ENCODE measurements at places on chromosomes 1 and 21. TPM values are rescaled to one million over a fixed set of nuclear protein-coding genes. Genes with fewer than 3 reads are reported as not detected.
A peak's percentile ranks its signal among the peaks of the same experiment; 100 is the strongest.

The ARHGAP30 gene
- 0.18 TPM for polyA plus RNA-seq

The ITPKB gene
- polyA plus RNA-seq: not detected

The UROD gene
- polyA plus RNA-seq: 1,156 TPM

The LCA5L gene
- 3.4 TPM for polyA plus RNA-seq

The EDARADD gene
- 21.5 TPM for polyA plus RNA-seq

The AUNIP gene
- 52.3 TPM for polyA plus RNA-seq

The KCNJ10 gene
- not detected for polyA plus RNA-seq

The GUCA2B gene
- not detected for polyA plus RNA-seq

The PER3 gene
- polyA plus RNA-seq: 16.5 TPM

The SYPL2 gene
- 0.31 TPM for polyA plus RNA-seq

The IFNAR1 gene
- polyA plus RNA-seq: 11.0 TPM

The OR6N1 gene
- not detected for polyA plus RNA-seq

The SPOCD1 gene
- polyA plus RNA-seq: 0.46 TPM

GRCh38 chr1:192628396-192629057 is 7.4 kb upstream of the RGS13 start:
- DNase-seq: no peak
- H3K36me3 ChIP-seq: no peaks in the 10 kb centered on the region
- no peak overlapping the region for H3K4me3 ChIP-seq
- no peak overlapping the region for H3K27ac ChIP-seq
- no peaks in the 10 kb centered on the region for H3K4me1 ChIP-seq

DNA sequence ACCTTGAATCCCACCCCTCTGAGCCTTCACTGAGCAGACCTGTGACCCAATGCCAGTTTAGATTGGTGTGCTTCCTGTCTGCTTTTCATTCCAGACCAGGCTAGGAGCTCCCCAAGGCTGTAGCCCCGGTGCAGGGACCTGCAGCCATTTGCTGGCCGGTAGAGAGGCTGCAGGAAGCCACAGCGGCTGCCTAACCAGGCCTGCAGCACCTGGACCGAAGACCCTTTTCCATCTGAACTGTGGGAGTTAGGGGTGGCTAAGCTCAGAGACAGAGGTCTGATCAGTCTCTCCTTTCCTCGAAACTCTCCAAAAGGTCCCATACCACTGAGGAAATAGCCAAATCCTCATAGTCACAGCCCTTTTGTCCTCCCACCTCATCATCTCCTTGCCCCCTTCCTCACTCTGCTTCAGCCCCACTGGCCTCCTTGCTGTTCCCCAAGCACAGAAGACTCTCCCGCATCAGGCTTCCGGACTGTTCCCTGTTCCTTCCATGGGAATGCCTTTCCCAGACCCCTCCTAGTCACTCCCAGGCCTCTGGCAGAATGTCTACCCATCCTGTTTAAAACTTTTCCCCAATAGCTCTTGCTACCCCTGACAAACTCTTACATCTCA is 674 bp upstream of the TTC4 start:
- peaks cover 8% of the 10 kb centered on the region for H3K4me1 ChIP-seq
- H3K36me3 ChIP-seq: peaks cover 34% of the 10 kb centered on the region
- H3K4me3 ChIP-seq: peak overlapping the region; percentile 88
- DNase-seq: no peak
- H3K27ac ChIP-seq: no peak overlapping the region

- DNase-seq: no peak
- H3K27ac ChIP-seq: no peak overlapping the region
- H3K4me3 ChIP-seq: no peak overlapping the region
- peaks cover 5% of the 10 kb centered on the region for H3K36me3 ChIP-seq
- no peaks in the 10 kb centered on the region for H3K4me1 ChIP-seq
These were observed 126.7 kb downstream of the EIF4G3 start for GRCh38 chr1:21050031-21050430.

DNA sequence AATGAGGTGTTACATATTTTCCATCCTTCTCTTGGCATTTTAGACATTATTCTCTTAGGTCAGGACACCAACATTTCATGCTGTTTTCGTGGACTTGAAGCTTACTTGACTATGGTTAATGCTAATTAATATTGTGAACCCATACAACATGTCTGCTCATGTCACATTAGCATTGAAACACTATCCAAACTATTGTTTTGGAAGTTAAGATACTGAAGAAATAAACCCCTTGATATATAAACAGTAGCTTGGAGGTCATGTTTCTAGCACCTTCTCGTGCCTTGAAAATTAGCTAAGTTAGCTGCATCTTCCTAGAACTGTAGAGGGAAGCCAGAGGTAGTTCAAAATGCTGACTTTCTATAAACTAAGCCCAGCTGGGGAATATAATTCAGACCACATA is 288.8 kb downstream of the LTN1 start:
- no peaks in the 10 kb centered on the region for H3K36me3 ChIP-seq
- DNase-seq: no peak
- H3K27ac ChIP-seq: no peak overlapping the region
- no peak overlapping the region for H3K4me3 ChIP-seq

DNA sequence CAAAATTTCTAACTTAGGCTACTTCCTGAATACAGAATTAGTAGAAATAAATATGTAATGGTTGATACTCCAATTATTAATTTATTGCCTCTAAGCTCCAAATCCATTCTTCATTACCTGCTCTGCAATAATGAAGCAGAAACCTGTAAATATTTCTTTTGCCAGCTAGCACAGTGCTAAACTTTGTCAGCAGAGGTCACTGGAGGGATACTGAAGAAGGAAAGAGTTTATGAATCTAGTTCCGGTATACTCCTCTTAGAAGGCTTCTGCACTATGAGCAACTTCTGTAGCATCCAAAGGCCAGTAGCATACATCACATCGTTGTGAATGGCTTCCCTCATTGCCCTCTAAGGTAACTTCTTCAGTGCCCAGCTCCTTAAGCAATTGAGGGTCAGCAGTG is 81.0 kb upstream of the LHX8 start:
- DNase-seq: no peak
- H3K27ac ChIP-seq: no peak overlapping the region

DNA sequence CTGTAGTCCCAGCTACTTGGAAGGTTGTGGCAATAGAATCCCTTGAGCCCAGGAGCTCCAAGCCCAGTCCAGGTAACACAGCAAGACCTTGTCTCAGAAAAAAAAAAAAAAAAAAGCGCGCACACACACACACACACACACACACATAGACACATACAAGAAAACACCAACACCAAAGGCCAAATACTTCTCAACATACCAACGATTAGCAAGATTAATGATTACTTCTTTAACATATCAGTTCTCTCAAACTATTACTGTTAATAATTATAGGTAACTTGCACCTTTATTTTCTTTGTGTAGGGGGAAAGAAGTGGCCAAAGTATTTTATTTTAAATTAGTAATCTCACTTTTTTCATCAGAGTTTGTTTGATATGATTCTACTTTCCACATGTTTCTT is 289.5 kb upstream of the ADGRL2 start:
- DNase-seq: no peak
- H3K4me3 ChIP-seq: no peak overlapping the region
- no peak overlapping the region for H3K27ac ChIP-seq
- no peaks in the 10 kb centered on the region for H3K36me3 ChIP-seq
- H3K4me1 ChIP-seq: no peaks in the 10 kb centered on the region
- H3K27me3 ChIP-seq: no peaks in the 10 kb centered on the region

- no peaks in the 10 kb centered on the region for H3K27me3 ChIP-seq
- no peak for DNase-seq
- H3K27ac ChIP-seq: no peak overlapping the region
- H3K4me1 ChIP-seq: no peaks in the 10 kb centered on the region
- no peaks in the 10 kb centered on the region for H3K36me3 ChIP-seq
- no peak overlapping the region for H3K4me3 ChIP-seq
These were observed 34.7 kb downstream of the RGS5 start for GRCh38 chr1:163168053-163168452.

DNA sequence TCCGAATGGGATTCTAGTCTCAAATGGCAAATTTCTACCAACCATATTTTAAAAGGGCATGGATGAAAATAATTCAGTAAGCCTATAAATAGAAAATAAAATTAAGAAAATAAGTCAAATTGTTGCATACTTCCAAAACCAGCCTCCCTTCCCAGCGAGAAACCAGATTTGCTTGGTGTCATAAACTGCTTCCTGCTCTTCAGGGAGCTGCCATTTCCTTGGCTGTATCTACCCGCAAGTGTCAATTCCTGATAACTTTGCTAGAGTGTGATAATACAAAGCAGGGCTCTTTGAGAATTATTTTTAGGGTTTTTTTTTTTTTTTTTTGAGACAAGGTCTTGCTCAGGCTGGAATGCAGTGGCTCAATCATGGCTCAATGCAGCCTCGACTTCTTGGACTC is 62.3 kb downstream of the S1PR1 start:
- H3K27me3 ChIP-seq: 0 out of 3 replicates have a peak, but pooled peaks cover 2% of the 10 kb centered on the region
- no peak overlapping the region for H3K27ac ChIP-seq
- no peaks in the 10 kb centered on the region for H3K4me1 ChIP-seq
- no peak for DNase-seq

- no peaks in the 10 kb centered on the region for H3K36me3 ChIP-seq
- no peaks in the 10 kb centered on the region for H3K4me1 ChIP-seq
- H3K27me3 ChIP-seq: peaks cover 50% of the 10 kb centered on the region
- H3K4me3 ChIP-seq: no peak overlapping the region
- no peak for DNase-seq
- no peak overlapping the region for H3K27ac ChIP-seq
These were observed 238.6 kb downstream of the TRABD2B start for GRCh38 chr1:47758341-47759250.

GRCh38 chr21:42071146-42071737 is at the start of gene UMODL1:
Gene UMODL1 (plus strand): TSS chr21:42071317. CDS start chr21:42071317, 0 bp downstream.
- DNase-seq: no peak
- peaks cover 65% of the 10 kb centered on the region for H3K27me3 ChIP-seq
- no peak within 1 kb of the TSS for H3K4me3 ChIP-seq
- no peaks in the 10 kb centered on the region for H3K36me3 ChIP-seq

DNA sequence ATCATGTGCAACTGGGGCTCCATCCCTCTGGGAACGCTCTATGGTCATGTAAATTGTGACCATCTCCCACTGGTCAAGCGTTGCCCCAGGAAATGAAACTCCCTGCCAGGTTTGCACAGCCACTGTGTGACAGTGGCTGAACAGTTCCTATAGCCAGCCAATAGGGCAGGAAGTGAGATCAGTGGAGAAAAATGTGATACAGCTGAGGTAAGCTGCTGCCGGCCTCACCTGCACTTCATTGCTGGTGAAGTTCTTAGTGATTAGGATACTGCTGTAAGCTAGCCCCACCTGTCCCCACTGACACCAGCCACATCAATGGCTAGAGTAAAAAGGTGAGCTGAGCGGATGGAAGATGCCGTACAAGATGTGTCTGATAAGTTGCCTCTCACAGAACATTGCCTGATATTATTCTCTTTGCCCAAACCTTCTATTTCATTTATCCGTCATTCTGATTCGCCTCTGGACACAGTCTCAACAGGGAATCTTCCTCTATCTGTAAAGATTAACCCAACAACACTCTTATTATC is 38.4 kb upstream of the CDC42BPA start:
- peak; percentile 40 for DNase-seq
- peaks cover 29% of the 10 kb centered on the region for H3K4me1 ChIP-seq
- peak overlapping the region; percentile 93 for H3K27ac ChIP-seq
- H3K4me3 ChIP-seq: peak overlapping the region; percentile 13
- no peaks in the 10 kb centered on the region for H3K36me3 ChIP-seq

- H3K36me3 ChIP-seq: no peaks in the 10 kb centered on the region
- no peaks in the 10 kb centered on the region for H3K4me1 ChIP-seq
- no peak overlapping the region for H3K27ac ChIP-seq
- H3K27me3 ChIP-seq: peaks cover 26% of the 10 kb centered on the region
These were observed 59.3 kb downstream of the RNF220 start for GRCh38 chr1:44464361-44464760.

DNA sequence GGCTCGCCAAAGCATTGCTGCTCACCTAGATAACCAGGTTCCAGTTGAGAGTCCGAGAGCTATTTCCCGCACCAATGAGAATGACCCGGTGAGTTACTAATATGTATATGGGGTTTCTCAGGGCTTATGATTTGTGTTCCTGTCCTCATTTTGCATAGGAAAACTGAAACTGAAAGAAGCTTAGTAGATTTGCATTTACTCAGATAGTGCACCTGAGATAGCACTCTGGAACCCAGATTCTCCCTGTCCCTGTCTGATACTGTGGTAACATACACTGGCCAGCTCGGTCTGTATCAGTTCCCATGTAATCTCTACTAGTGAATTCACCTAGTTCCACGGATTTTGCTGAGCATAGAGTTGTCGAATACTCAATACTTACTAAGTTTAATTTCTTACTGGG is 28.1 kb downstream of the DAP3 start:
- no peak overlapping the region for H3K27ac ChIP-seq
- DNase-seq: no peak
- no peak overlapping the region for H3K4me3 ChIP-seq
- peaks cover 84% of the 10 kb centered on the region for H3K36me3 ChIP-seq

DNA sequence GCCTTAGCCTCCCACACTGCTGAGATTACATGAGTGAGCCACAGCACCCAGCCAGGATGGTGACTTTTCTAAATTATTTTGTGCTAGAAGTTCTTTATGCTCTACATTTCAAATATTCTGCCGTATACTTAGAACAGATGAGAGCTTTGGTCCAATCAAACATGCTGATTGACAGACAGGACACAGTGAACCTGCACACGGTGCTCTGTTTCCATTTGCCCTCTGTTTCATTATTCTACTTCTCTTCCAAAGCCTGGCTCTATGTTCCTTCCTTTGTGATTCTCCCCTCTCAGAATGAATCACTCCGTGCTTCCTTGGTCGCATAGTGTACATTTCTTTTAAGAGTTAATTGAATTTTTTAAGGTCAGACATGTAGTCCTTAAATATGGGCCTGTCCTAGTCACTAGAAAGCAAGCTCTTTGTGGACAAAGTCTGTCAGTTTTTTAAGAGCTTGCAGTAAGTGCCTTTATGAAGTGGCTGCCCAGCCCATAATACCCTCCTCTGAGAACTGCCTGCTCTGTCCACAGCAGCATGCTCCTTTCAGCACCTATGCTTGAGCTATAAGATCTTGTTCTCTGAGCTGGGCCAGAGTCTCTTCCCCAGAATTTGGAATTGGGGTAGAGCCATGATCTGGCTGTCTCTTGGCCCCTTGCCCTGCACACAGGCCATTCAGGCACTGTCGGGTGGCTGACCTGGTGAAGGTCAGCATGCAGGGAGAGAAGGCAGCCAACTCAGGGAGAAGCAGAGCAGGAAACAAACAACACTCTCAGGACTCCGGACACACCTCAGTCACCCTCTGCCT is 66.8 kb upstream of the SLC44A3 start:
- no peak for DNase-seq
- H3K27ac ChIP-seq: no peak overlapping the region
- no peaks in the 10 kb centered on the region for H3K36me3 ChIP-seq
- peaks cover 4% of the 10 kb centered on the region for H3K27me3 ChIP-seq

DNA sequence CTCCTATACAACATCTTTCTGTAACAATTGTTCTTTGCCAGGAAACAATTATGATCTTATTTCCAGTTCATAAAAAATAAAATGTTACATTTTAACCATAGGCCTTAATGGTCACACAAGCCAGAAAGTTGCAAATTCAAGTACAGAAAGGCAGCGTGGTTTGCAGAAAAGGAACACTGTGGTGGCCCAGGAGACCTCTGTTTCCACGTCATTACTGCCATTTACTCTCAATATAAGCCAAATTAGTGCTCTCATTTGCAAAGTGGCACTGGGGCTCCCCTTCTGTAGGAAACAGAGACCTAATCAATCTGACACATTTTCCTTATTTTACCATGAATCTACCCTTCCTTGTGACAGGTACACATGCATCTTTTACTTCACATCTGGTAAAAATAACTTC is 79.3 kb upstream of the TLR5 start:
- no peak overlapping the region for H3K4me3 ChIP-seq
- no peak overlapping the region for H3K27ac ChIP-seq
- no peaks in the 10 kb centered on the region for H3K27me3 ChIP-seq
- no peak for DNase-seq

Measured in K562 (cell line).